ENCODE measurements at places on chromosomes 1 and 21.

DNA sequence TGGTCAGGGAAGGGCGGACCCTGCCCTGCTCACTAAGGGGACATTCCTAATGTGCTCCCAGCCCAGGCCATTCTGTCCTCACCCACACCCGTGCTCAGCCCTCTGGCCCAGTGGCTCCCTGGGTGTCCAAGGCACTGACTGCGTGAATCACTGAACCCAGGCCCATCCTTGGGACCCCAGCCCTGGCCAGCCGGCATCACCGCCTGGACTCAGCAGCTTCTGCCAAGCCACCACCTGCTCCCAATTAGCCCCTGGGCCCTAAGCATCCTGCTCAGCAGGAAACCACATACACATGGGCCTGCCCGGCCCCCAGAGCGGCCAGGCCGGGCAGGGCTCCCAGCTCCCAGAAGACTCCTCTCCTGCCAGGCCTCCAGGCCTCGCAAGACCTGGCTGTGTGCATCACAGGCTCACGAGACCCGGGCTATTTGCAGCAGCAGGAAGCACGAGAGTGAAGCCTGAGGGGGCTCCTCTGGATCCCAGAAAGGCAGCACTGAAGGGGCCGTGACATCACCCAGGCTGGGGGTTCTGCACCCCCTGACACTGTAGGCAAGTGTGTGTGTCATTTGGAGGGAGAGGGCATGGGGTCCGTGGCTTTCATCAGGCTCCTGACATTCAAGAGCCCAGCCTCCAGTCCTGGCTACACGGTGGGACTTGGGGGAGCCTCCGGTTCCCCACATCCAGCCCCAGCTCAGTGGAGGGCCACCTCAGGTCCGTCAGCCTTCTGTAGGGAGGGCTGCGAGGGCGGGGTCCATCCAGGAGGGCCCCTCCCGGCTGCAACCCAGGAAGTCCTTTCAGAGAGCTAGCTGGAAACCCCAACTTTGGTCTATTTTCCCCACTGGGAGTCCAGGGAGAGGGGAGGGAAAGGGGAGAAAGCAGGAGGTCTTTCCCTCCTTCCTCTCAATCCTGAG, 1.6 kb downstream of the MFAP2 start:
- no peak for DNase-seq

- no peak for DNase-seq
These were observed 303.8 kb downstream of the TM2D1 start for GRCh38 chr1:61420909-61421835.

GRCh38 chr1:185843297-185843869, 109.2 kb downstream of the HMCN1 start:
- no peak for DNase-seq

GRCh38 chr21:37146320-37147235, 73.5 kb downstream of the TTC3 start:
- no peak for DNase-seq

DNA sequence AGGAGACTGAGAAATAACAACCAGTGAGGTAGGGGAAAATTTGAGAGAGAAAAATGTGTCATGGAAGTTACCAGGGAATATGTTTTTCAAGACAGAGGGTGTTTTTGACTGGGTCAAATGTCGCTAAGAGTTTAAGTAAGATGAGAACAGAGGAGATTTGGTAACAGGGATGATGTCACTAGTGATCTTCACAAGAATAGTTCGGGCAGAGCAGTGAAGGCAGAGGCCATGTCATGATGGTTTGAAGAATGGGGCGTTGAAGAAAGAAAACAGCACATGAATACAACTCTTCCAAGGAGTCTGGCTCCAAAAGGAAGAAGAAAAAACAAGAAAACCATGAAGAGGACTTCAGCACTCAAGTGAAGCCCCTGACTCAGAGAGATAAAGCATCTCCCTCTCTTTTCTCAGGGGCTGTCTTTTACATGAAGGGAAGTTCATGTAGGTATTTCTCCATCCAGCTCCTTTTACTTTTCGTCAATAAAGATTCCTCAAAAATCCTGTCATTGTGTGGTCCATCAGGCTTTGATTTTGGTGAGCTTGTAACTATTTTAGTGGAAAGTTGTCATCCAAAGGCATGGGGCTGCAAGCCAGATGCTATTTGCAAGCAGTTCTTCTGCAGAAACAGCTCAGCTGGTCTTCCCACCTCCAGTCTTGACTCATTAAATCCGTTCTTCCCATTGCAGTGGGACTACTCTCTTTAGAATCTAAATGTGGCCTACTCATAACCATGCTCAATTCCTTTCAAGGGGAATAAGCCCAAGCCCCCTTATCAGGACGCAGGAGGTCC, 397.3 kb downstream of the LMX1A start:
- DNase-seq: no peak

- DNase-seq: no peak
These were observed 56.3 kb downstream of the DPH5 start for GRCh38 chr1:100969327-100969726.

GRCh38 chr1:172345077-172345476, 75.4 kb upstream of the C1orf105 start:
- DNase-seq: no peak

DNA sequence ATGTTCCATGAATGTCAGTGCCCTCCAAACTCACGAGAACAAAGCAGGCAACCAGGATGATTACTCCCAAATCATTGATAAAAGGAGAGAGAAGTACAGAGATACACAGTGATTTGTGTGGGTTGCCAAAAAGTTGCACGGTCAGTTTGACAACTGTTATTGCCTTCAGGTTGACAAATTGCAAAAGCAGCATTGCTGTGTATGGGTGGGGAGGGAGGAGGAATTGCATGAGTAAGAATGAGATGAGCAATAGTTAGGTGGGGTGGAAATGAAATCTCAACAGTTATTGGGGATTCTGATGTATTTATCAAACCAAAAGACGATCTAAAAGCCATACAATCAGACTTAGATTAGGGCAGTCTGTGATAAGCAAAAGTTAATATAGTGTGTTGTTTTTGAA, 93.7 kb downstream of the NTMT2 start:
- no peak for DNase-seq

DNA sequence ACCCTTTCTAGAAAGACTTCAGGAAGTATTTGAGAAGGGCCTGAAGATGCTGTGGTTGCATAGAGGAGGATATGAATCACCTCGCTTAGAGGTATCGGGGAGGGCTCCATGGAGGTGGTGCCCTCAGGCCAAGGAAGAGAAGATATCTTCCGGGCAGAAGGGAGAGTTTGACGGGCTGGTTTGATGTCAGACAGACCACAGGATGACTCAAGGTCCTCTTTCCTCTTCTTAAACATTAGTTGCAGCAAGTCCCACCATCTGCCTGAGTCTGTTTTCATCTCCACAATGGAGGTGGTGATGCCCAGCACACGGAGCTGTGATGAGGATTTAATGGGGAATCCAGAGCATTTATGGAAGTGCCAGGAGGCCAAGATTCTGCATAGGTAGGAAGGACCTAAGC, 25.1 kb upstream of the RUNX3 start:
- no peak for DNase-seq

- no peak for DNase-seq
These were observed 86.7 kb downstream of the NGF start for GRCh38 chr1:115251340-115251748.

DNA sequence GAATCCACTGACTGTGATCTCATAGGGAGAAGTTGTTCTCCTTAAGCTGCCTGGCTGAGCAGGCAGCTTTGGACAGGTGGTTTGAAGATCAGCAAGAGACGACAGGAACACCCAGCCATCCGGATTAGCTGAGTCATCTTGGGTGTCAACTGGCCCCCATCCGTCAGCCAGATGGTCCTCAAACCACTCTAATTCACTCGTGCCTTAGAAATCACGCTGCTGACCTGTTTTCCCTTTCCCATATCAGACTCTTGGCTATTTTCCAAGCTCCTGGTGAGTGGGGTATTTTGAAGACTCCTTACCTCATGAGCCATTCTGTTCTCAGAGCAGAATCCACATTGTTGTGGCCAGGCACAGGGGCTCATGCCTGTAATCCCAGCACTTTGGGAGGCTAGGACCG, 149.1 kb upstream of the L1TD1 start:
- peak; percentile 55 for DNase-seq

Data from D721Med (cell line).